ENCODE measurements at places on chromosomes 1 and 21.
A peak's percentile ranks its signal among the peaks of the same experiment; 100 is the strongest.

DNA sequence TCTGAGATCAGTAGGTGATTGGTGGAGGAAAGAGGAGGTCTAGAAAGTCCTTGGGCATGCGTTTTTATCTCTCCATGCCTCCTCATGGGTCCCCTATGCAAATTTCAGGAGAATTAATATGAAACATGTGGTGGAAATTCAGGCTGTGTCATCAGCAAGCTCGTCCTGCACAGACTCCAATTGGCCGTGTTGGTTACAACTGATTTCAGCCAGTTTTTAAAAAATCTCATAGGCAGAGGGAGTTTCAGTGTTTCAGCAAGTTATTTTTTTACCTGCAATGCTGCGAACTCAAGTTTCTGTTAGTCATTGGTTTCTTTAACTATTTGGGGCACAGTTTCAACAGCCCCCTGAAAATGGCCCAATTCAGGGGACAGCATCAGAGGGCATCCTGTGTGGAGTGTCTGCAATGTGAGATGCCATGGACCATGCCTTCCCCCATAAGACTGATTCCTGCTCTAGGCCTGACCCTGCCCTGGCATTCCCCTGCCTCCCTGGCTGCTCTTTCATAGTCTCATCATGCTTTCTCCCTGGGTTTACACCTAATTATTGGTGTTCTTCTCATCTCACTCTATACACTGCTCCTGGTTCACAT, 59.9 kb downstream of the C1orf198 start:
- DNase-seq = no peak

- DNase-seq = no peak
Observed at GRCh38 chr1:42951588-42951987, 7.1 kb downstream of the SLC2A1 start.

- DNase-seq = no peak
Observed at GRCh38 chr1:99396389-99396788, 132.1 kb downstream of the PLPPR4 start.

- DNase-seq = no peak
Observed at GRCh38 chr21:37165586-37165985, 92.5 kb downstream of the TTC3 start.

- DNase-seq = no peak
Observed at GRCh38 chr1:55298167-55298894, 83.2 kb upstream of the USP24 start.

DNA sequence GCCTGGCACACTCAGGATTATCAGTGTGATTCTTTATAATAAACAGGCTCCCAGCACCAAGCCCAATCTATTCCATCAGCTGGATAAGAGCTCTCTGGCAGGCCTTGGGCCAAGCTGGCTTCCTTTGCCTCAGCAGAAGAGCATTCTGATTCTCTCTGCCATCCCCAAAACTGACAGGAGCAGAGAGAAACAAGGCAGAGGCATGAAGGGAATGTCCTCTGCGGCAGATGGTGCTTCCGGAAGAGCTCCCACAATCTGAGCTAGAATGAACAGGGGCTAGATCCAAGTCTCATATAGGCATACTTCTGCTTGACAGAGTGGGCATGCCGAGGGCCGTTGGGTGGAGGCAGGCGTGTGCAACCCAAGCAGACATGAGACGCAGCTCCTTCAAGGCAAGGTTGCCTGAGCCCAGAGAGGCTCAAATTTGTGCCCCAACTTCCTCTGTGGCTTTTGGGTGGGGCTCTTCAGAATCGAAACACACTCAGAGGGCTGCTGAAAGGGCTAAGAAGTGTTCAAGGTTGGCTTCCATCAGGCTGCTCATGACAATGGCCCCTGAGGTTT, 4.0 kb downstream of the CAPN2 start:
- no peak for DNase-seq

DNA sequence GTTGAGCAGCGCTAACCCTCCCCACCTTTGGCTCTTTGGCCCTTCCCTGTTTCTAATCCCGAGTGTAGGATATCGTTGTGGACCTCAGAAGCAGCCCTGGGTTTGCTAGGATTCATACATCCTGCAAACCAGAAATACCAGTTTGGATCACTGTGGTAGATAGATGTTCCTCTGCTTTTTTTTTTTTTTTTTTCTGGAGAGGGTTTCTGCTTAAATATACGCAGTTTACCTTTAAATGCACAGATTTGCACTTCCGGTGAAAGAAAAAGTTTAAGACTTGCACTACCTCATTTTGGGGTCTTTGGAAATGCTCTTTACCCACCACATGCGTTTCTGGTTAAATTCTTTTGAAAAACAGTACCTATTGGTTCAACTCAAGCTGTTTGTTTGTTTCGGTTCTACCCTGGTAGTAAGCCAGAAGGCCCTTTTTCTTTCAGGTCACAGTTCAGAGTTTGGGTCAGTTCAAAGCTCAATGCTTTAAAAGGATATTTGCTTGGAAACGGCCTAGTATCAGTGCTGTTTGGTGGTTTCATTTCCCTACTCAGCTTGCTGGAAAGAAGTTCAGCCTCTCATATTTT, 908 bp downstream of the DDI2 start:
- DNase-seq = no peak

DNA sequence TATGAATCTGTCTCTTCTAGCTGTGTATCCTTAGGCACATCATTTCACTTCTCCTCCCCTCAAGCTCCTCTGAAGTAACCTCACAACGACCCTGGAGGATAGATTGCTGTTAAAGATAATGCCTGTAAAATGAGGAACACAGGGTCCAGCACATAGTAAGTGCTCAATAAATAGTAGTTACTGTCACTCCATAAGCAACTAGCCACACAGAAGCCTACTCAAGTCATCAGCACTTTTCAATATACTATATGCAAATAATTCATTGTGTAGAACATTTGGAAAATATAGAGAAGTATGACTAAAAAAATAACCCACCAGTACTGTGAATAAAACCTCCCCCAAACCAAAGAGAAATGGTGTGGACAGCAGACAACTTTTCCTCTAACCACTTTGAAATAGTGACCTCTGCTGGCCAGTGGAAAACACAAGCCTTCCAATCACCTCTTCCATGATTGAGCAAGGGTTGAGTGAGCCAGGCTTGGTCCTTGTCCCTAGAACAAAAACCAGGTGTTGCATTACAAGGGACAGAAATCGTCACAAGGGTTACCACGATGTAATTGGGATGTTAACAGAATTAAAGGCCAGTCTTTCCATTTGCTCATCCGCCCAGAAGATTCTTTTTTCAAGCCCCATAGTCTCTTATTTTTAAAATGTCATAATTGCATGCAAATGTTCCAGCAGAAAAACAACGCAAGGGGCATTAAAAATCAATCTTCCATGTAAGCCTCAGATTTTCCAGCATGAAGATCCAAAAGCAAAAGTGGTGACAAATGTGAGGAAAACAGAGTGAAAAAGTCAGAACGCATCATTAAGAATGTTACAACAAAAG, 15.7 kb upstream of the GLIS1 start:
- DNase-seq = peak; percentile 74

DNA sequence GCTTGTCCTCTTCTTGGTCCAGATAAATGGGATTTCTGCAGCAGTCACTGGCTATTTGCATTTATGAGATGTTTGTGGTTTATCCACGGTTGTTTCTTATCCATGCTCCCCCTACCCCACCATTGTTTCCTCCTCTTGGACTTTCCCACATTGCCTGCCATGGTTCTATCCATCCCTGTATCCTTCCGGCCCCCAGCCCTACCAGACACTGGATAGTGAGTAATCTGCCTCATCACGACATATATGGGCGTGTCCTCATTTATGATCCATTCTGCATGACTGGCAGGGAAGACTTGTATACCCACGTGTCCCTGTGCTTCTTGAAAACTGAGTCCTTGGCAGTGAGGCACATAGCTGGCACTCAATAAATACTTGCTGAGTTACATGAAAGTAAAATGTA, 40.1 kb downstream of the CACNA1S start:
- DNase-seq = no peak

GRCh38 chr21:41983229-41983628, 26.9 kb downstream of the ZBTB21 start:
- no peak for DNase-seq

GRCh38 chr1:13593511-13594131, 10.0 kb downstream of the PDPN start:
- DNase-seq = peak; percentile 64

GRCh38 chr1:225768662-225769426, 8.8 kb upstream of the SRP9 start:
- no peak for DNase-seq

DNA sequence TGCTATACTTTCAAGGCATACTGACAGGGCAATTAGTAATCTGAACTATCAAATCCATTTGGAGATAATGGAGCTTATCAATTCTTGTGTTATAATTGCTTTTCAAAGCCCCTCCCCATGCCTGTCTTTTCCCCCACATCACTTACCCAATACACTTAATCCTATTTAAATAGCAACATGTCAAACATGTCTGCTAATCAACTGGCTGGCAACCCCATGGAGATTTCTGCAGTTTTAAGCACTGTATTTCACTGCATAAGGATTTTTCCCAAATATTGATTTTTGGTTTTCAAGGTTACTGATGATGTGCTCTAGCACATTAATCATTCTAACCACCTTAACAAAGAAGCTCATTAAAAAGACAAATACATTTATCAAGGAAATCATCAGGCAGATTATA, 800.3 kb downstream of the PLA2G4A start:
- DNase-seq = no peak

- DNase-seq = no peak
Observed at GRCh38 chr1:213094446-213094845, 43.4 kb downstream of the RPS6KC1 start.

GRCh38 chr1:201157949-201158348, 3.7 kb upstream of the TMEM9 start:
- no peak for DNase-seq

DNA sequence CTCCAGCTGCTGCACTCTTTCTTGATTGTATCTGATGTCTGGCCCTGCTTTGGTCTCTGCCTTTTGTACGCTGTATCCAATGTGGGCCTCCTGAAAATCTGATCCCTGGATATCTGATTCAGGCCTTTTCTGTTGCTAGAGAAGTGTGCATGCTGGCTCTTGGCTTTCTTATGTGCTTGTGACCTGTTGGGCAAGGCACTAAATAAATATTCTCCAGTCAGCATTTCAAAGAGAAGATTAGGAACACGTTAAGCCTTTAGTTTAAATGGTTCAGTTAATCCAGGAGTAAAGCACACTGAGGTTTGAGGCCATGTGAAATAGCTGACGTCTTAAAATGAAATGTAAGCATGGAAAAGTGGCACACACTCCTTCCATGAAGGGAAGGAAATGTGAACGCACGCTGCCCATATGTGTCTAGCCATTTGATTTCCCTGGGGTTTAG, 9.3 kb upstream of the F3 start:
- DNase-seq = no peak

DNA sequence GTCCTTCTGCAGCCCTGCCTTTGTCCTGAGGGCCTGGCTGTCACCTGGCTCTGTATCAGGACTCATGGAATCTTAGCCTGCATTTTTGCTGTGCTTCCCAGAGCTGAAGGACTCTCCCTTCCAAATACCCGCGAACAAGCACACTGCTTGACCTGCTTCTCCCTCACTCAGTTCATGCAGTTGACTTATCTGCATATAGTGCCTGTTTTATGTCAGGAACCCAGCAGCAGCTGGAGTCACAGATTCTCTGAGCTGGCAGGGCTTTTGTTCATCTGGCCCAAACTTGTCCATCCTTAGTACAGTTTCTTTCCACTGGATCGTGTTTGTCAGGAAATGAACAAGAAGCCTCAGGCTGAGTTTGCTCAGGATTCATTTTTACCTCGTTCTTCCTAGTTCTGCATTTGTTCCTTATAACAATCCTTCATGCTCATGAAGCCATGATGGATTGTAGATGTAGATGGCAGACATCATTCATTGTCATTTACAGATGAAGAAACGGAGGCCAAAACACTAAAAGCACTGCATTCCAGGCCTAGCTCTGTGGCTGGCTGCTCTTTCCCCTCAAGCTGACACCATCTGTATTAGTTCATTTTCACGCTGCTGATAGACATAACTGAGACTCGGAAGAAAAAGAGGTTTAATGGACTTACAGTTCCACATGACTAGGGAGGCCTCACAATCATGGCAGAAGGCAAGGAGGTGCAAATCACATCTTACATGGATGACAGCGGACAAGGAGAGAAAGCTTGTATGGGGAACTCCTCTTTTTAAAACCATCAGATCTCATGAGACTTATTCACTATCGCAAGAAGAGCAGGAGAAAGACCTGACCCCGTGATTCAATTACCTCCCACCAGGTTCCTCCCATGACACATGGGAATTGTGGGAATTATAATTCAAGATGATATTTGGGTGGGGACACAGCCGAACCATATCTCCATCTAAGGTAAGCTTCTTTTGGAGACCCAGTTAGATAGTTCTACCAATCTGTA, 150.9 kb downstream of the HIVEP3 start:
- no peak for DNase-seq

DNA sequence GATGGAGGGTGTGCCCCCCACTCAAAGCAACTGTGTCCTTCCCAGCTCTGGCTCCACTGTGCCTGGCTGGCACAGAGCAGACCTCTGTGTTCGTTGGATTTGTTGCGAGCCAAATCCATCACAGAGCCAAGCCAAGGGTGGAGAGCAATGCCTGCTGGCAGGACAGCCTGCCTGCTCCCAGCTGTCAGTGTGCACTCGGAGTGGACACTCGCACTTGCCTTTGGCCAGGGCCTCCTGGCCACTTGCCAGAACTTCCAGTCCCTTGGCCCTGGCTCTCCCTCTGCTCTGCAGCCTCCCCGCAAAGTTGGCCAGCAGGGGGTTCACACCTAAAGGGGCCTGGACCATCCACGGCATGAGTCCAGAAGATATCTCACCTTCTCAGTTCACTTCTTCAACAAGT, 16.4 kb downstream of the HEYL start:
- no peak for DNase-seq

DNA sequence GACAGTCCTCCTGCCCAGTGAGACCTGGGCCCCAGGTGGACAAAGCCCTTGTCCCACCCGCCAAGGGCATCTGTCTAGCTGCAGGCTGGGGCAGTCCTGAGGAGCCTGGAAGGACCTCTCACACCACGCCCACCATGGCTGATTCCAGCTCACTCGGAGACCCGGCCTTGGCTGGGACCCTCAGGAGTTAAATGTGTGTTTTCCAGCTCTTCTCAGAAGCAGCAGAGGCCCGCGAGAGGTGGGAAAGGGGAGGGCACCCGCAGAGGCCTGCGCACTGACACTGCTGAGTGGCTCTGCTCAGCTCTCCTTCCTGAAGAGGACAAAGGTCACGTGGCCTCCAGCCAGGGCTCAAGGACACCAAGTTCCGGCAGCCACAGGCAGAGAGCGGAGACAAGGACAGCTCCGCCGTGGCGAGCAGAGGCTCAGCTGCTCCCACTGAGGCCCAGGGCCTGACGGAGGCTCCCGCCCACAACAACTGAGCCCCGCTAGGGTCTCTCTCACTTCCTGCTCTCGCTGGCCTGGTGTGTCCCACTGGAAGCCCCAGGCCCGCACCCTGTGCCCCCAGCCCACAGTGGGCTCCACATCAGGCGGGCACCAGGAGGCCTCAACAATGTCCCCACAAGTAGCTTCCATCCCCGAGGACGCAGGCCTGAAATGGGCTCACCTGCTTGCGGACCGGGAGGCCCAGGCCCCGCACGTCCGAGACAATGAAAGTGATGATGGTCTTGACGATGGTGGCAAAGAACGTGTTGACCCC, 16.9 kb downstream of the SLC19A1 start:
- DNase-seq = no peak

DNA sequence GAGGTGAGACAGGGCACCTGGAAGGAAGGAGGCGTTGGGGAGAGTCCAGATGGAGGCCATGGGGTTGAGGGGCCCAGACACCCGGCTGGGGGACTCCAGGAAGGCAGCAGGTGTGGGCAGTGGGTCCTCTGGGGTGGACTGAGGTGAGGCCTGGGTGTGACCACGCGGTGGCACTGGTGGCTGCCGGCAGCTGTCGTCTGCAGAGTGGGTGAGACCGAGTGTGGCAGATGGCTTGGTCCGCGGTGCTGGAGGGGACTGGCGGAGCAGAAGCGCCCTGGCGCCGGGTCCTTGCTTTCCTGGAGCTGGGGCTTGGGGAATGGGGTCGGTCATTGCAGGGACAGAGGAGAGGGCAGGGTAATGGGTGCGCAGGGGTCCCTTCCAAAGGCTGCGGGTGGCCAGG, 12.5 kb downstream of the AGRN start:
- DNase-seq = no peak

Measured in H4 (cell line).